ENCODE measurements at places on chromosomes 5 and 9.

DNA sequence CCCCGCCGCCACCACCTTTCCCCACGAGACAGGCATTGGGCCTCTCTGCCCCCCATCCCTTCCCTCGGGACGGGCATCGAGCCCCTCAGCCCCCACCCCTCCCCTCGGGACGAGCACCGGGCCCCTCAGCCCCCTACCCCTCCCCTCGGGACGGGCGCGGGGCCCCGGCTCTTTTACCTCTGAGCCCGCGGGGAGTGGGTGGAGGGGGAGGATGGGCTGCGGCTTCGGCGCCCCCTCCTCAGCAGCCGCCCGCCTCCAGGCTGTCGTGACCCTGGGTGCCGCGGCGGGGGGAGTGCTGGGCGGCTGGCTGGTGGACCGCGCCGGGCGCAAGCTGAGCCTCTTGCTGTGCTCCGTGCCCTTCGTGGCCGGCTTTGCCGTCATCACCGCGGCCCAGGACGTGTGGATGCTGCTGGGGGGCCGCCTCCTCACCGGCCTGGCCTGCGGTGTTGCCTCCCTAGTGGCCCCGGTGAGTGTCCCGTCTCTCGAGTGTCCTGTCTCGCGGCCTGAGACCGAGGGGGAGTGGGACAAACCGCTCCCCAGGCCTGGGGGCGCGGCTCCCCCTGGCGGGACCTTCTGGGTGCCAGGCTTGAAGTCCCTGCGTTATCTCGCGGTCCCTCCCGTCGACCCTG lies 791 bp downstream of the SLC2A8 start:
- DNase-seq, result no peak

DNA sequence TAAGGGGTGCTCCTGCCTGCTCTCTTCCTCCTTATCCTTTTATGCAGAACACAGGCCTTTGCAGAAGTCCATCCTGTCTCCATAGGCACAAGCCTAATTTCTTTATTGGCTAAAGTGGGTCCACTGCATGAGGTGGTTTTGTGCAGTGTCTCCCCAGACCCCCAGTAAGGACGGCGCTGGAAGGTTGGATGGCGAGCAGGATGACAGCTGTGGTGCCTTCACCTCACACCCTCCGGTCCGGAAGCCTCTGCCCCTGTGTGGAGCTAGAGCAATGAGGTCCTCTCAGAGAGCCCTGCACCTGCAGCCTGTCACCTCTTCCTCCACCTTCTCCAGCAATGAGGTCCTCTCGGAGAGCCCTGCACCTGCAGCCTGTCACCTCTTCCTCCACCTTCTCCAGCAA lies 393.7 kb upstream of the IRX1 start:
- no peak for DNase-seq

DNA sequence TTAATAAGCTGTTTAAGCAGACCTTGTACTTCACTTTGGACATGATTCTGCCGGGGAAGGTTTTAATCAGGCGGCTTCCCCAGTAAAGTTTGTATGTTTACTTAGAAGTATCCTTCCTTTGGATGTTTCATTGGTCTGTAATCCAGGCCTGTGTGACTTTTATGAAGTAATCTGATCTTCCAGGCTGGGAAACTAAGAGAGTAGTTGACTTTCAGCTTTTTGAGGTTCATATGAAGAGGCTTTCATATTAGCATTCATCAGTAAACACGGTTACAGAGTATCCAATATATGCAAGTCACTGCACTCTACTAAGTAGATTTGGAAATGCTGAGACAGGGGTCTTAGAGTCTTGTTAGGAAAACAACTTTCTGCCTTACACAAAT lies 1.1 kb downstream of the DNAJC21 start:
- DNase-seq, result no peak

DNA sequence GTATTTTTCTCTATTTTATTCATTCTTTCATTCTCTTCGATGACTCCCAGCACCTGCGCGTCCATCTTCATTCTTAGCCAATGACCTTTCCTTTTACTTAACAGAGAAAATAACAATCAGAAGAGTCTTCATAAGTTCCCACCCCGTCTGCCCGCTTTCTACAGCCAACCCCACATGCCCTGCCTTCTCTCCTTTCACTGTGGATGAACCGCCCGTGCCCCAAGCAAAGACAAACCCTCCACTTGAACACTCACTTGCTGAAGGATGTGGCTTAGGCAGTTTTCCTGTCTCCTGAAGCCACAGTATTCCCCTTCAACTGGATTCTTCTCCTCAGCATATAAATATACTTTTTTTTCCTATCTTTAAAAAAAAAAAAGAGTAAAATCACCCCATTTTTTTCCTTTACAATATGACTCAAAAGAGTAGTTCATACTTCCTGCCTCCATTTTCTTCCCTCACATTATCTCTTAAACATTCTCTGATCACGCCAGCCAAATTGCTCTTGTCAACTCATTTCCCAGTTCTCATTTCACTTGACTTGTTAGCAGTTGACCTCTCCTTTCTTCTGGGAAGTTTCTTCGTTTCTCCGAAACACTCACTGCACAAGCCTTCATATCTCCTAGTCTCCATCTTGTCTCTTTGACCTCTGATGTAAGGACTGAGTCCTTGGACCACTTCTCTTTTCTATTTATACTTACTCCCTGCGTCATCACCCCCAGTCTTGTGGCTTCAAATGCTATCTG lies 11.1 kb downstream of the NIPSNAP3B start:
- no peak for DNase-seq

- DNase-seq, result no peak
These were observed 75.3 kb upstream of the MAST4 start for GRCh38 chr5:66520854-66521253.

- DNase-seq, result no peak
These were observed 296.3 kb downstream of the CWC27 start for GRCh38 chr5:65065001-65065511.

- DNase-seq, result no peak
These were observed 29.9 kb upstream of the MYOT start for GRCh38 chr5:137837491-137838394.

DNA sequence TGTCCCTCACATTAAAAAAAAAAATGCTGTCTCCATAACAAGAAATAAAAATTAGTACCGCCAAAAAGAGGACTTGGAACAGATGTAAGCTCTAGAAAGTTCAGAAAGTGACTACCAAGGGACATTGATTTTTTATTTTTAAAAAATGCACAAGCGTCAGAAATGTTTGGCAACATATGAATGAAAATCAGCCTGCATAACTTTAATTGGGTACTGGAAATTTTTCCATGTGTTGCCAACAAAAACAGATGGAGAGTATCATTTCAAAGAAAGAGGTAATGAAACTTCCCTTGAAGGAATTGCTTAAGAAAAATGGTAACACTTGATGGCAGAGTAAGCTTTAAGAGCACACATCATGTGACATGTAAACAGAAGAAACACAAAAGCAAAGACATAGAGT lies 47.2 kb downstream of the OR2K2 start:
- no peak for DNase-seq

GRCh38 chr5:119267958-119268386 lies 87.8 kb upstream of the TNFAIP8 start:
- DNase-seq, result peak; percentile 63

GRCh38 chr9:129894120-129894823 lies 59.0 kb downstream of the USP20 start:
- DNase-seq, result no peak

- no peak for DNase-seq
These were observed 208.0 kb upstream of the ANKRD55 start for GRCh38 chr5:56440871-56441740.

Data from stimulated activated CD8-positive, alpha-beta memory T cell treated with anti-CD3 and anti-CD28 coated beads, Interleukin-7, amount 100 ng/mL, for 48 hours (primary cell).